ENCODE measurements at places on chromosomes 13 and 19. TPM values are rescaled to one million over a fixed set of nuclear protein-coding genes. Genes with fewer than 3 reads are reported as not detected.
A peak's percentile ranks its signal among the peaks of the same experiment; 100 is the strongest.

Gene DACT3
- total RNA-seq: 1.0 TPM

DNA sequence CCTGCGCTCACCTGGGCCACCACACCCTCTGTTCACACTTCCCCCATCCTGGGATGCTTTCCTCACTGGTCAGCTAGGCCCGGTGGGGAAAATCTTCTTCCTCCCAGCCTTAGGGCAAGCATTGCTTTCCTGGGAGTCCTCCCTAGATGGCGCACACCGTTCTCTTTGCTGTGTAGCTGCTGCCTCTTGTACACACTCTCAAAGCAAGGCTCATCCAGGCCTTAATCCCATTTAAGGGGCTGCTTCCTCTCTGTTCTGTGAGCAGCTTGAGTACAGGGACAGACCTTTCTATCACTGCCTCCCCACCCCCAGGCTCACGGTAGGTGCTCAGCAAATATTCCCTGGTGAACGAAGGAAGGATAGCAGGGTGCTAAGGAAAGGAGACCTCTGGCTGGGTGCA, 11.1 kb downstream of the SLC7A10 start:
- no peak overlapping the region for H3K4me3 ChIP-seq
- H3K27me3 ChIP-seq: no peaks in the 10 kb centered on the region
- H3K4me1 ChIP-seq: no peaks in the 10 kb centered on the region
- H3K27ac ChIP-seq: no peak overlapping the region
- DNase-seq: no peak

Gene NLRP13
- total RNA-seq: not detected

DNA sequence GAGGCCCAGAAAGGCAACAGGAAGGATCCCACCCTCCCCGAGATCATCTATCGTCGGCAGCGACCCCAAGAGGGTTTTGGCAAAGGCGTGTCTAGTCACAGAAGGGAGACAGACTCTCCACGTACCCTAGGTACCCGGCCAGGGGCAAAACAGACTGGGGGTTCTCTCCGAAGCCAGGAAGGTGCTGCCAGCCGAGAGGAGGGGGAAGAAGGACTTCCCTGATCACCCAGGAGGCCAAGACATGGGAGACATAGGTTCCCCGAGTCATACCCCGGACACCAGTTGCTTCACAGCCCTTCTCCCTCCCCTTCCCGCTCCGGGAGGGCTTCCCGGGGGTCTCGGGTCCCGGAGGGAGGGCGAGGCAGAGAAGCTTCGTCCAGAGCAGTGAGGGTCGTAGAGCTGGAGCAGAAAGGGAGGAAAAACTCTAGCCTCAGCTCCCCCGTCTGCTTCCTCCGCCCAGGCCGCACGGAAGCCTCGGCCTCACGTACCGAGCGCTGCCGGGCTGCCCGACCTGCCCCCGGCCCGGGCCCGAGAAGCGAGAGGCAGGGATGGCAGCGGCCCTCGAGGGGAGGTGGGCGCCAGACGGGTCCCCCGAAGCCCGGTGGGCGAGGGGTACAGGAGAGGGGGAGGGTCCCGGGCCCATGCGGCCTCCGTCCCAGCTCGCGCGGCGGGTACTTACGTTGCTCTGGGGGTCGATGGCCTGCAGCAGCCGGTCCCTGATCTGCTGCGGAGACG, 644 bp downstream of the MED26 start:
- H3K4me3 ChIP-seq: peak overlapping the region; percentile 91
- peaks cover 4% of the 10 kb centered on the region for H3K36me3 ChIP-seq
- H3K27ac ChIP-seq: peak overlapping the region; percentile 83
- peaks cover 14% of the 10 kb centered on the region for H3K4me1 ChIP-seq
- no peaks in the 10 kb centered on the region for H3K27me3 ChIP-seq

- H3K27me3 ChIP-seq: no peaks in the 10 kb centered on the region
- no peak overlapping the region for H3K4me3 ChIP-seq
- no peaks in the 10 kb centered on the region for H3K4me1 ChIP-seq
Observed at GRCh38 chr19:3250675-3251074, 26.2 kb downstream of the CELF5 start.

DNA sequence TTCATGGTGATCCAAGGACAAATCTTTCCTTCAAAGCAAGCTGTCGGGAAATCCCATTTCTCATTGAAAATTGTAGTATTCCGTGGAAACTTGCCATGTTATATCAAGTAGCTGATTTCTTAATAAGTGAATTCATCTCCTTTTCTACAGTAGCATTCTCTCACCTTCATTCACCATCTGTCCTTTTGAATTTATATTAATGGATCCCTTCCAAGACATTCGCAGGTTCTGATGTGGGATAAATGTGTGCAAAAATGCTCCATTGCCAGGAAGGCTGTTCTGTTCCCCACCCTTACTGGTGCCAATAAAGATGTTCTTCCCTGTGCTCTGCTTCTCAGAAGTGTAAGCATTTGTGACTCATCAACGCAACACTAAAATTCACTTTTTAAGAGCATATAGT, 36.2 kb downstream of the AMER2 start:
- H3K27ac ChIP-seq: no peak overlapping the region
- peaks cover 2% of the 10 kb centered on the region for H3K27me3 ChIP-seq
- H3K4me3 ChIP-seq: no peak overlapping the region
- H3K36me3 ChIP-seq: no peaks in the 10 kb centered on the region

DNA sequence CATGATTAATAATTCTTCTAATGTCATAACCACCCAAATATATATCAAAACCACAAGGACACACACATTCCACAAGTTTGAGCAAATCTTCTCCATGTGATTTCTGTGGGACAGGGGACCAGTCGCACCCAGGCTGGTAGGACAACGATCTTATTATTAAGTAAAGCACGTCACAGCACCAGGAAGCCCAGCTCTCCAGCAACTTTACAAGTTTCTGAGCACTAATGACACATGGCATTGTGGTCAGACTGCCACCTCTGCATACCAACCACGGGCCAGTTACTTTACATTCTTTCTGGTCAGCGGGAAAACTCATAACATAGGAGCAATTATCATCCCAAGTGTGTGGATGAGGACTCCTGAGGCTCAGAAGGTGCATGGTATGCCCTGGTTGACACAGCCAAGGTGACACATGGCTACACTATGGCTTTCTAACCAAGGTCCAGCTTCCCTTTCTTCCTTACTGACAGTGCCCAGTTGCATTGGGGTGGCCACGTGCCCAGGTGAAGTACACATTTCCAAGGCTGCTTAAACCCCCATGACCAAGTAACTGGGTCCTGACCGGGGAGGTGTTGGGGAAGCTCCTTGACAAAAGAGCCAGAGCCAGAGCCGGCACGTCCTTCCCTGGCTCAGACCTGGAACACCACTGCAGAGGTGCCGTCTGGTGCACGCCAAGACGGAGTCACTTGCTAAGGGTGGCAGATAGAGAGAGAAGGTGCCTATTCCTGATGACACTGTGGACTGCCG, 27.4 kb downstream of the LATS2 start:
- H3K4me3 ChIP-seq: no peak overlapping the region
- H3K27ac ChIP-seq: no peak overlapping the region
- DNase-seq: no peak
- H3K4me1 ChIP-seq: peaks cover 22% of the 10 kb centered on the region

GRCh38 chr19:49475995-49476880, 2.2 kb downstream of the FLT3LG start:
- no peak overlapping the region for H3K27ac ChIP-seq
- no peaks in the 10 kb centered on the region for H3K4me1 ChIP-seq
- no peaks in the 10 kb centered on the region for H3K27me3 ChIP-seq
- H3K4me3 ChIP-seq: no peak overlapping the region

- H3K4me1 ChIP-seq: no peaks in the 10 kb centered on the region
- no peak overlapping the region for H3K4me3 ChIP-seq
- no peak overlapping the region for H3K27ac ChIP-seq
- no peaks in the 10 kb centered on the region for H3K36me3 ChIP-seq
- no peak for DNase-seq
- 0 out of 2 replicates have a peak, but pooled peaks cover 4% of the 10 kb centered on the region for H3K27me3 ChIP-seq
Observed at GRCh38 chr19:30085394-30085793, 143.4 kb downstream of the URI1 start.

DNA sequence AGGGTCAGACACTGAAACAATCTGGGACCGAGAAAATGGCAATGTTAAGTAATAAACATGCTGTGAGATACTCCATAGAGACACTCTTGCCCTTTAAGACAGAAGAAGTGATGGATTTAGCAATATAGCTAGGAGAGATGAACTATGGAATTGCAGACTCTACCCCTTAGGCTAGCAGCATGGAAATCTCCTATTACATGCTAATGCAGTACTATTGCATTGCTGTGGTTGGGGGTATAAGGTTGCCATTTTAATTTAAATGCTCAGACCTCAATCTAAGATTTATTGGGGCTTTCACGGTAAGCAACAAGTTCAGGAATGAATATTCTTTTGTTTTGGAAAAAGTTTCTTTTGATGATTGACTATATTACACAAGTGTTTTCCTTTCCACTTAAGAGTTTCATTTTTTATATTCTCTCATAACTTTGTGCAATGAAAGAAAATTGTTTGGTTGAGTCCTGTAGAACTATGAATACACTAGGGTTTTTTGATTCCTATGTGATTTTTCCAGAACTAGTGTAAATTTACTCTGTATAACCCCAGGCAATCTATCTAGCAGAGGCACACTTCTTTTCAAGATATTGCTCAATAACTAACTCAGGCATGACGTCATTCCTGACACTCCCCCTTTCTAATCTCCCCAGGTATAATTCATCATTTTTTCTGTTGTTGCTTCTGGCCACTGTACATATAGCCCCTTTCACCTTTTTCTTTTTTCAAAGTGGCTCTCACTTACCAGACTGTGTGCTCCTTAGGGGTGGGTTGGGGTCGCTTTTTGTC, 394.7 kb upstream of the KLF12 start:
- no peak for DNase-seq
- H3K27me3 ChIP-seq: no peaks in the 10 kb centered on the region
- no peaks in the 10 kb centered on the region for H3K4me1 ChIP-seq
- H3K4me3 ChIP-seq: no peak overlapping the region
- H3K27ac ChIP-seq: no peak overlapping the region

Gene URAD
- total RNA-seq: not detected

DNA sequence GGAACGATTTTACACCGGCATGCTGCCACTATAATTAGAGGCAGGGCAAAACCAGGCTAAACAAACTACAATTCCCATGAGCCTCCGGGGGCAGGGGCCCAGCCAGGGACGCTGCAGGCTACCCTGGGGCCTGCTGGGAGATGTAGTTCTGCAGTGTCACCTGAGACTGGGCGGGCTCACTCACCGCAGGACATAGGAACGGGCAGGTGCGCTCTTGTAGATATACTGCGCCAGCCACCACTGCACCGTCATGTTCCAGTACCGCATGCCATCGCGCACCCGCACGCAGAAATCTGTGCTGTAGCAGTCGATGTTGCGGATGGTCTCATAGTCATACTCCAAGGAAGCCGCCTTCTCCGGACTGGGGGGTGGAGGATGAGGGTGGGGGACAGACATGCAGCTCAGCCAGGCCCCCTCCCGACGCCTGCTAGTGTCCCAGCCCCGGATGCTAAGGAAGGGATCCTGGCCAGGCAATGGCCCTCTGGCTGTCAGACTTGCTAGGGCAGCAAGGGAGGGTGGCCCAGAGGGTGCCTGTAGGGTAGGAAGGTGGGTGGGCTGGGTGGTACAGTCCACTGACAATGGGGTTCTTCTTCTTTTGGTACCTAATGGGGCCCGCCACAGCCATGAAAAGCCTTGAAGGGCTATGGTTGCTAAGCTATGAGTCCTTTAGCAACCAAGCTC, 5.8 kb upstream of the TMC4 start:
- no peak for DNase-seq
- no peaks in the 10 kb centered on the region for H3K36me3 ChIP-seq
- no peak overlapping the region for H3K4me3 ChIP-seq
- H3K4me1 ChIP-seq: no peaks in the 10 kb centered on the region
- no peak overlapping the region for H3K27ac ChIP-seq

Gene ACER1
- not detected for total RNA-seq

Gene C13orf46
- 2.6 TPM for total RNA-seq

Gene LRRC63
- total RNA-seq: 0.15 TPM

Gene TMEM145
- total RNA-seq: 3.0 TPM

GRCh38 chr19:33522371-33522662, 726 bp upstream of the PEPD start:
- H3K27ac ChIP-seq: peak overlapping the region; percentile 48
- H3K27me3 ChIP-seq: peaks cover 2% of the 10 kb centered on the region
- H3K4me1 ChIP-seq: peaks cover 13% of the 10 kb centered on the region
- DNase-seq: no peak

- H3K4me1 ChIP-seq: no peaks in the 10 kb centered on the region
- no peak for DNase-seq
- H3K27ac ChIP-seq: no peak overlapping the region
- peak overlapping the region; percentile 49 for H3K4me3 ChIP-seq
Observed at GRCh38 chr19:18894254-18895037, 1.5 kb downstream of the CERS1 start.

DNA sequence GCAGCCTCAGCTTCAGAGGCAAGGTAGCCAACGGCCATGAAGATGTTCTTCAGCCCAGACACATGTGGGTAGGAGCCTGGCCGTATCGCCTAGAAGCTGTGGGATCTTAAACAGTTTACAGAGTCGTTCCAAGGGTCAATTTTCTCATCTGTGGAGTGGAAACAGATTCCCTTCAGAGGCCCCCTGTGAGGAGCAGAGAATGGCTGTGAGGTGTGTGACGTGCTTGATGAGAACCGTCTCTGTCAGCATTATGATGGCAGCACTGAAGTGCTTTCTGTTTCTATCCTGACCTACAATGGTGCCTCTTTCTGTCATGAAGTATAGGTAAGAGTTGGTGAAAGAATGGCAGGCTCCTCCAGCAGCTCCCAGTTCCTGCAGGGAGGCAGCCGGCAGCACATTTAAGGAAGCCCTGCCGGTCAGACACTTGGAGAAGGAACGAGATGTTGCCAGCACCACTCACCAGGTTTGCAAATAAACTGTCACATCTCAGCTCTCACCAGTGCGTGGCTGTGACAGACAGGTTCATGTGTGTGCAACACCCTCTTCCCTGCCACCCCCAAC, 277.3 kb downstream of the FOXO1 start:
- no peaks in the 10 kb centered on the region for H3K36me3 ChIP-seq
- no peak overlapping the region for H3K4me3 ChIP-seq
- H3K27ac ChIP-seq: no peak overlapping the region

Gene FCER2
- total RNA-seq: 0.15 TPM

- no peak for DNase-seq
- no peak overlapping the region for H3K4me3 ChIP-seq
- peaks cover 5% of the 10 kb centered on the region for H3K36me3 ChIP-seq
- peak overlapping the region; percentile 100 for H3K27ac ChIP-seq
Observed at GRCh38 chr13:97307882-97308624, 85.9 kb downstream of the MBNL2 start.

Gene TEAD2
- 31.9 TPM for total RNA-seq

Gene DNAJB1
- total RNA-seq: 149 TPM

GRCh38 chr13:23472189-23472588, 38.7 kb upstream of the SACS start:
- H3K27ac ChIP-seq: no peak overlapping the region
- no peak for DNase-seq
- no peaks in the 10 kb centered on the region for H3K27me3 ChIP-seq
- H3K4me1 ChIP-seq: no peaks in the 10 kb centered on the region
- H3K4me3 ChIP-seq: no peak overlapping the region

DNA sequence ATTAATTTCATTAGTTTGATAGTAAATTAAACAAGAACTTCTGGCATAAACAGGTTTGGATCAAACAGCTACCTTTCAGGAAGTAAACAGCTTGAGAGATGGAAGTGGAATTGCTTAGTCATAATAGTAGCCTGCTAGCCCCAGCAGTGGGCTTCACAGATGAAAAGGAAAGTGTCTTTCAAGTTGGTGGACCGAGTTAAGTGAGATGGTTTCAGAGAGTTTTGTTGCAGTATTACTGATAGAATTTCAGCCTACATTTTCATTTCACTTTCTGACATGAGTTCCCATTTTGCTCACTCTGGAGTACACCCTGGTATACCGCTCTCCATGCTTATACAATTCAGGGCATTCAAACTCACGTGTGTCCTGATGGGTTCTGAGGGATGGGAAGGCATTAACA, 2.0 kb upstream of the PTOV1 start:
- peaks cover 11% of the 10 kb centered on the region for H3K4me1 ChIP-seq
- H3K4me3 ChIP-seq: no peak overlapping the region
- no peaks in the 10 kb centered on the region for H3K27me3 ChIP-seq
